KBM-7 (cell line): ENCODE measurements at places on chromosomes 5 and 9.

DNA sequence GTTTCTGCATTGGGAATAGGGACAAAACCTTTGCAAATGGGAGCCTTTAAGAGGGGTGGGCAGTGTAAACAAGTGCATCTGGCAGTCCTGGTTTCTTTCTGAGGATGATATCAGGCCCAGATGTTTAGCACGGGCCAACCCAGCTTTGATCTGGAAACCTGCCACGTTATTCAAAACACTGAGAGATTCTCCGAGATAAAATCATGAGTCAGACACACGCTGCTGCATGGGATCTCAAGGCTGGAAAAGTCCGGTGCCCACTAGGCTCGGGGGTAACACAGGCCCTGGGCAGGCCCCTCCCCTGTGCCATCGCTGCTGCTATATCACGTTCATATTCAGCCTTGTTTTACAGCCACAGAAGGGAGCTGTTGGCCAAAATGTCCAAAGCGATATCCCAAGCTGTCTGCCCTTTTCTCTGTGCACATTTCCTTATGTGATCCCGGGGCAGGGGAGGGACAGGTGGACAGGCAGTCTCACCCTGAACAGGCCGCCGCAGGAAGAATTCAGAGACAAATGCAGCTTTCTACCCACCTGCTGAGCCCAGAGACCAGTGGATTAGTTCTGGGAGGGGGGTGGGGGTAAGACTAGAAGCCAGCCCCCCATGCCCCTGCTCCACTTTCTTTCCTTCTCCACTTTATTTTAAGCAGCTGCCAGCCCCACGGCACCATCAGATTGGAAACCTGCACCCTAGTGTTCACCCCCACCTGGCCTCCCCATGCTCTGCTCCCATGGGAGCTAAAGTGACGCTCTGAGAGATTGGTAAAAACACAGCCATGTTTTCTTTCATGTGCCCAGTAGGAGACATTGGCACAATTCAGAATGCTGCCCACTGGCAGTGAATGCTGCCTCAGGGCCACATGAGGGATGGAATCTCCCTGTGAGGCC is 63.1 kb downstream of the TMOD1 start:
- DNase-seq = no peak

DNA sequence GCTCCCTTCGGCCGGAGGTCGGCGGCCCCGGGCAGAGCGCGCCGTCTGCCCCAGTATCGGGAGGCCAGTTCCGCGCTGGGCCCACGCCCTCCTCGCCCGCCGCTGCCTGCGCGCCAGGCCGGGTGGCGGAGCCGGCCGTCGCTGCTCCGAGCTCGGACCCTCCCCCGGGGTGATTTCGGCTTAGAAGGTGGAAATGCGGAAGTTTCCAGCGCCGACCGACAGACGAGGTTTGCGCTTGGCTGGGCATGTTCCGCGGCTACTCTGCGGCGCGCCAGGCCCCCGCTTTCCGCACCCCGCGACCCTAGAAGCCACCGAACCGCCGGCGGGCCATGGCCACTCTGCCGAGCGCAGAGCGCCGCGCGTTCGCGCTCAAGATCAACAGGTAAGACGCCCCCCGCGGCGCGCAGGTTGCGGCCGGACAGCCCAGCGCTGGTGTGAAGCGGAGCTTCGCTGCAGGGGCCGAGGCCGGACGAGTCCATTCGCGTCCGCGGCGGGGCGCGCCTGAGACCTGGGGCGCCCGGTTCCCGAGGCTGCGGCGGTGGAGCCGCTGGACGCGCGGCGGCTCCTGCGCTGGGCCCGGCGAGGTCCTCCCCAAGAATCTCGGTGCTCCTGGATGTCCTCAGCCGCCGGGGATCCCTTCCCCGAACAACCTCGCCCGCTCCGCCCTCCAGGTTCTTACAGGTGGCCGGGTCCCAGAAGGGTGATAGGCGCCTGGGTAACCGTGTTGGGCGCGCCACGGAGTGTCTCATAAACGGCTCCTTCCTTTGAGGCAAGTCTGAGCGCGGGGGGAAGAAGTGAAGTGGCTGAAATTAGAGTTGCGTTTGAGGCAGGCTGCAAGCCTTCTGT is at the start of gene DOCK8:
DOCK8 (plus strand) TSS at position 218 of the 846 bp plus-strand sequence; CDS start at position 330, 112 bp downstream.
- DNase-seq = peak; percentile 94

DNA sequence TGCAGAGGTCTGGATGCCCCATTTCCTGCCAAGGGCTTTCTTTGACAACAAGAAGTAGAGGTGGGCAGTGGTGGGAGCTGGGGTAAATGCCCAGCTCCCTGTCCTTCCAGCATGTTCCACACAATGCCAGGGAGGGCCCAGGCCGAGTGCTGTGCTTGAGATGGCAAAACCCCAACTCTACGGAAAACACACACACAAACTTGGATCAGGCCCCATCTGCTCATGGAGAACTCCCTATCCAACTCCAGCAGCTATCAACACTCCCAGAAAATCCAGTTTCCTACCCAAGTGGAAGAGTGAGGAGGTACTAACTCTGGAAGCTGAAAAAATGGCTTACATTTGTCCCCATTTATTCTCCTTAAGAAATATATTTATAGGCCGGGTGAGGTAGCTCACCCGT is 61.1 kb upstream of the FUBP3 start:
- no peak for DNase-seq

DNA sequence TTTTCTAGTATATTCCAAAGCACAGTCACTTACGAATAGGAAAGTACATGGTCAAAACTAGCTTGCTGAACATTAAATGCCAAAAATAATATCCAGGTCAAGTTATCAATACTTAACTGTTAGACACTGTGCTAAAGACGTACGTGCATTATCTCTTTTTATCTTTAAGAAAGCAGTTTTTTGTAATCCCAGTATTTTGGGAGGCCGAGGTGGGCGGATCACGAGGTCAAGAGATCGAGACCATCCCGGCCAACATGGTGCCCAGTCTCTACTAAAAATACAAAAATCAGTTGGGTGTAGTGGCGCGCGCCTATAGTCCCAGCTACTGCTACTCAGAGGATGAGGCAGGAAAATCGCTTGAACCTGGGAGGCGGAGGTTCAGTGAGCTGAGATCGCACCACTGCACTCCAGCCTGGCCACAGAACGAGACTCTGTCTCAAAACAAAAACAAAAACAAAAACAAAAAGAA is 2.7 kb upstream of the HSPA5 start:
- DNase-seq = no peak

DNA sequence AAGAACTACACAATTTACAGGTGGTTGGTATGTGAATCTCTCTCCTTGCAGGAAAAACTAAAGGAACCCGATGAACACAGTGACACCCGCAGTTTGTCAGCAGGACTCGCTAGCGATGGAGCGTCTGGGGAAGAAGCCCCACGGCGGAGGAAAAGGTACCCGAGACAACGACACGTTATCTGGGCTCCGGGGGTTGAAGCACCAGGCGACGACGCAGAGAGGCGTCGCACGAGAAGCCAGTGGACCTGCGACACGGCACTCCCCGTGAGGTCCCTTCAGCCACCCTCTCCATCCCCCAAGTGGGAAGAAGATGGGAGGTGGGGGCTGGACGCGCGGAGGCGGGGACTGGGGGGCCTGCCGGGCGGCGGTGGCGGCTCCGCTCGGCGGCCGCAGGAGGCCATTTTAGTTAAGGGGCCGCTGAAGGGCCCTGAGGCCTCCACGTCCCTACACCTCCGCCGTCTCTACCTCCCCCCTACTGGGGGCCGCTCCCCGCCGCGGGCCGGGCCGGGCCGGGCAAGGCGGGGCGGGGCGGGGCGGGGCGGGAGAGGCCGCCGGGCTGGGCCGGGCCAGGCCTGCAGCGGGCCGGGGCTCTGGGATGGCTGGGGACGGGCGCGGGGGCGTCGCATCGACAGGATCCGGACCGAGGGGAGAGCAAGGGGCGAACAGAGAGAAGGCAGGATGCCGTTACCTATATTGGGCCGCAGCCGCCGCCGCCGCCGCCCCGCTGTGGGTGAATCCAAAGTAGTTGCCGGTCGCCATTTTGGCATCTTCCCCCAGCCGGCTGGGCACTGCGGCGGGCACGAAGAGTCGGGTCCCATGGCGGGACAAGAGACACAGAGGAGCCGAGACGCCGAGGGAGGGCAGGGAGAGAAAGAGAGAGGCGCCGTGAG is 754 bp downstream of the ZFR start:
- peak; percentile 40 for DNase-seq

DNA sequence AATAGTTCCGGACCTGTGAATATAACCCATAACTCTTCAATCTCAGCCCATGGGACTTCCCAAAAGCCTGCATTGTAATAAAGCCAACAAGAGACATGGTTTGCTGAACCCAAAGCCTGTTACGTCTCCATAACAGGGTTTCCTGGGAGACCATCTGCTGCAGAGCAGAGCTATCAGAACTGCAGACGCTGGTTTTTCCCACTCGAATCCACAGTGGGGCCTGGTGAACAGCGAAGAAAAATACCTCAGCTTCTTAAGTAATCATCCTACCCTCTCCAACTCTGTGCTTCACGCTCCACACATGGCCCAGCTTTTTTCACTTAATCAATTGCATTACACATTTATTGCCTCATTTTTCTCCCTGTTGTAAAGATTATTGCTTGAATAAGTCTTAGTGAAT is 409.5 kb upstream of the GRIA1 start:
- no peak for DNase-seq

- DNase-seq = peak; percentile 1
These were observed 533.3 kb downstream of the CDH12 start for GRCh38 chr5:22319798-22320197.

GRCh38 chr5:80919678-80920196 is 40.4 kb upstream of the RASGRF2 start:
- no peak for DNase-seq

DNA sequence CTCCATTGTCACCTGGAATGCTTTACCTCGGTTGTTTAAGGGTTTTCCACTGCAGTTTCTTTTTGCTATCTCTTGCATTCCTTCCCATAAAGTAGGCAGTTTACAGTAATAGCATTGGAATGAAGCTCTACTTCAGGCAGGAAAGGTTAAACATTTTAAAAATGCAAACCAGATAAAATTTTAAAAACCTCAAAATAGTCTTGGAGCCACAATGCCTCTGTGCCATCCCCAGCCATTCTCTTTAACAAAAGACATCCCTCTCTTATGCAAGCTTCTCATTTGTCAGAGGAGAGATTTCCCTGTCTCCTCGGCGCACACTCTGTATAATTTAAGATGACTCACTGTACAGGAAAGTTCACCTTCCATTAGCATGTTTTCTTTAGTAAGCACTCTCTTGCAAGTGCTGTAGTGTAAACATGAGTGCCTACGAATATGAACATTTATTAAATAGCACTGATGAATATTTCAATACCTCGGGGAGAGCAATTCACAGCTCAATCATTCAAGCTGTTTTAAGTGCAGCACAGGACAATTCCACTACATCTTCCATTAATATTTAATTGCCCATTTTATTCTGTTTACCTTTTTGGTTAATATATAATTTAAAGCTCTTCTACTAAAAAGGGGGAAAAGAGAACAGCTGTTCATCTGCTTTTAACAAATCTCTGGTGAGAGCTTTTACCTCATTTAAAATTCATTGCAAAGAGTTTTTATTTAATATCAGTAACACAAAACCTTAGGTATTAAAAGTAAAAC is 343.6 kb downstream of the SPATA31D1 start:
- DNase-seq = no peak

- DNase-seq = no peak
These were observed 60.3 kb downstream of the RASA1 start for GRCh38 chr5:87327998-87328397.

GRCh38 chr5:132856011-132856410 is 10.3 kb downstream of the GDF9 start:
- DNase-seq = no peak

DNA sequence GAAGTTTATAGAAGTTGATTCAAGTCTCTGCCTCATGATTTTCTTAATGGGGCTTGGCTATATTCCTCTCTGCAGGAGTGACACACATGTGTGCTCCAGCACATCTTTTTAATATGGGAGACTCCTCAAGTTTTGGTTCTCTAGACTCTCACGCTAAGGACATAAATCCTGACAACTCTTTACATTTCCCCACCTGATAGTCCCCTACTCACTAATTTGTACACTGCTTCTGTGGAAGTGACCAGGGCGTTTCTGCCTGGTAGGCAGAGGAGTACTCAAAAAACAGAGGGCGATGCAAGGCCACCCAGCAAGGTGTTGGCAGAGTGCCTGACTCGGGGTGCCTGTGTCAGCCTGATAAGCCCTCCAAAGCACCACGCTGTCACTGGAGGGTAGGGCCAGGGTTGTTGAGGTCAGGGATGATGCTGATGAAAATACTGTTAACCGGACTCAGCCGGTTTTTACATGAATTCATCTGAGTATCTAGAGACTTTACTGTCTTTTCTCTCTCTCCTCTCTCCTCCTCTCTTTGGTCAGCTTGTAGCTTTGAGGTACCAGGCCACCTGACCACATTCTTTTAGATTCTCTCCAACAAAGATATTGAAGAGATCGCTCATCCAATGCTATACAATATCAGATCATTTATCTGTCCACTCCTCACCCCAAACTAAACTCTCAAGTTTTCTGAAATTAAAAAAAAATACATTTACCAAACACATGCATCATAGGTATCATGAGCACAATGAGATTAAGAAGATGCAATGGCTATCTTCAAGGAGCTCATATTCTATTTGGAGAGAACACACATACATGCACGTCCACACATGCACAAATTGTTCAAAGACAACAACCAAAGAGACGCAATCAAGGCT is 205.2 kb downstream of the PIK3R1 start:
- no peak for DNase-seq

DNA sequence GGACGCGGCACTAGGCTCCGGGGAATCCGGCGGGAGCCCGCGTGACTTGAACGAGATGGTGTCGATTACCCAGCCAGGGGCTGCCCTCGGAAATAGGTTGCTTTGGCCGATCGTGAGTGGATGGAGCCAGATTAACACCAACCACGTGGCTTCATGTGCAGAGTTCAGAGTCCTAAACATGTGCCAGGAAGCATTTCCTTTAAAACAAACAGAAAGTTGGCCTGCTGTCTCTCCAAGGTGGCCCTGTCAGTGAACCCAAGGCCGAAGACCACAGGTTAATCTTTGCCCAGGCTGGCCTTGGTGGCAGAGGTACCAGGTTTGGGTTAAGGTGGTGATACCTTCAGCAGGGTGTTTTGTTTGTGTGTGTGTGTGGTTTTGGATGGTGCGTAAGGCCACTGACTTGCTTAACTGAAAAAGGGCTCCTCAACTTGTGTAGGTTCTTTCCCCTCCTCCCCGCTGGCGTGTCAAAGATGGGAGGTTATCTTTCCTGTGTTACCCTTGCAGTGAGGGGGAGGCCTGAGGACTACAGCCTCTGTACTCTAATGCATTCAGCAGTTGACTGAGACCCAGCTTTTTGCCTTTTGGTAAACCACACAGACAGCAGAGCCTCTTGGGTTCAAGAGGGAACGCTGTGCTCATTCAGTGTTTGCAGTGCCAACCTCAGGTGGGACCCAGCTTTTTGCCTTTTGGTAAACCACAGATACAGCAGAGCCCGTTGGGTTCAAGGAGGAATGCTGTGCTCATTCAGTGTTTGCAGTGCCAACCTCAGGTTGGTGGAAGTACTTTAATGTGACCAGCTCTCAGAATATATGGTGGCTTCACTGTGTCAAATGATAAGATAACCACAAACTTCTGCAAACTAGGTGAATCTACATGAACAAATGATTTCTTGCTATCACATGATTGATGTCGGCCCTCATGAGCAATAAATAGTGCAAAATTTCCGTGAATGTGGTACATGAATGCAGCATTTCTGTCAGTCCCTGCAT is 1.4 kb downstream of the IQGAP2 start:
- peak; percentile 78 for DNase-seq

GRCh38 chr5:113035096-113035495 is 58.5 kb downstream of the DCP2 start:
- no peak for DNase-seq

GRCh38 chr9:135363596-135363995 is 116.0 kb upstream of the PPP1R26 start:
- DNase-seq = no peak
